Substantia nigra (tissue), 51 donors: ENCODE measurements at places on chromosomes 11 and 22.

DNA sequence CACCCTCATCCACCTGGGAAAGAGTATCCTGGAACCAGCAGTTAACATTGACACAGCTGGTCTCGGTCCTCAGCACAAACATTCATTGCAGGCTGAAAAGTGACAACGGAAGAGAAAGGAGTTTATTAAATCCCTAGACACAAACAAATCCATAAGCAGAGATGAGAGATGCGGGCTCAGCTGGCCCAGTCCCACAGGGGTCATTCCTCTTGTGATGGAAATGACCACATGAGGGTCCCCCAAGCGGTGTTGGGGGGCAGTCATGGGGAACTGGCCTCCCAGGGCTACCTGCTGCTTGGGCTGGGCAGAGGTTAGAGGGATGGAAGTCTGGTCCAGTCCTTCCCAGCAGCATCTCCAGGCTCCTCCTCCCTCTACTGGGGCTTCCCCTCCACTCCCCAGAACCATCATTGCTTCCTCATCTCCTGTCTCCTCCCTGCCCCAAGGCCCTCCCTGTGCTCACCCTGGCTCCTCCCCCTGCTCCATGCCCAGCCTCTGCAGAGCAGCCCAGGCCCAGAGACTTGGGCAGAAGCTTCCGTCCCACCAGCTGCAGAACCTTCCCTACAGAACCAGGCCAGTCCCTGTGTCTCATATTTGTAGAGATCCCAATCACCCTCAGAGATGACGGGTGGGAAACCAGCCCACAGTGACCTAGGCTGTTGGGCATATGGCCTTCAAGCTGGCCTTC is 5.4 kb upstream of the IGLL5 start:
- no peak for DNase-seq

- DNase-seq = no peak
Measured at GRCh38 chr22:48370508-48371325, 1457.0 kb downstream of the BRD1 start.

DNA sequence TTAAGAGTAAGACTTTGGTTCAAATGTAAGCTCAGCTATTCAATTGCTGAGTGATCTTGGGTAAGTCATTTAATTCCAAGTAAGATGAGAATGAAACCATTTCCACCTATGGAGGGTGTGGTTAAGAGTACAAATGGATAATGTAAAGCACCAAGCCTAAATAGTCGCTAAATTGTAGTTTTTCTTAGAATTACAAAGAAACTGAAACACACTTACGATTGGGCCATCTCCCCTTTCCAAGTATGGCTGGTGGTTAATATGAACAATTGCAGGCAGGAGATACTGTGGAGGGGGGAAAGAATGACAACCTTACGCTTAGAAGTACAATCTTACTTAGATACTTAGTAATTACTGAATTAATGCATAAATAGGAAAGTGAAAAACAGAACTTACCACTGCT is 8.2 kb downstream of the DDX17 start:
- DNase-seq = no peak

DNA sequence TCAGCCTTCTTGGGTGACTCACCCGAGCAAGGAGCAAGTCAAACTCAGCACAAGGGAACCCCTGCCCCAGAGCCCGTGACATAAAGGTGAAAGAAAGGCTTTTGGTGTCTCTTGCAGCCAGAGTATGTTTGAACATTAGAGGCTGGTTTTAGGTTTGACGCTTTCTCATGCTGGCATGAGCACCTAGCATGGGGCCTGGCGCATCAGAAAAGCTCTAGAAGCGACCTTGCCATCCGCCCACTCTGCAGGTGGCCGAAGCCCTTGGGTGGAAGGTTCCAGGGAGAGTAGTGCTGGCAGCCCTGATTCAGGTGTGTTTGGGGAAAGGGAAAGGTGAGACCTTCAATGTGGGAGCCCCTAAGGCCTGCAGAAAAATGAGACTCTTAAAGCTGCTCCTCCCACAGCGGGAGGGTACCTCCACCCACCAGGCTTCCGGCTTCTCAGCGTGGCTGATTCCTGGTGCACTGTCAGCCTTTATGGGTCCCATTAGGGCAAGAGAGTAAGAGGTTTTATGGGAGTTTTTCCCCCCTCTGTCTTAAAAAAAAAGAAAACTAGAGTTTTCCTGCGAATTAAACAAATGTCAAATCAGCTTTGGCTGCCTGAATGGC is 88.4 kb downstream of the GRIK4 start:
- DNase-seq = no peak
